BJ (cell line): ENCODE measurements at places on chromosomes 2 and 18. TPM values are rescaled to one million over a fixed set of nuclear protein-coding genes. Genes with fewer than 3 reads are reported as not detected.

GRCh38 chr18:2823202-2823601 is 23.6 kb upstream of the EMILIN2 start:
- DNase-seq, result no peak

- no peak for DNase-seq
Measured at GRCh38 chr2:157181234-157181633, 76.3 kb upstream of the GALNT5 start.

- no peak for DNase-seq
Measured at GRCh38 chr18:23260926-23261590, 125.8 kb downstream of the CABLES1 start.

GRCh38 chr2:45330108-45330507 is 281.0 kb downstream of the SRBD1 start:
- DNase-seq, result no peak

- no peak for DNase-seq
Measured at GRCh38 chr2:25339791-25340180, 1.9 kb downstream of the DNMT3A start.

GRCh38 chr18:9289698-9290097 is 44.9 kb upstream of the TWSG1 start:
- DNase-seq, result no peak

The MAIP1 gene
- polyA plus RNA-seq, result 11.3 and 14.0 TPM in 2 replicates

The ZAP70 gene
- polyA plus RNA-seq, result 0.10 and 0.16 TPM in 2 replicates
